ENCODE measurements at places on chromosomes 6 and 20.

- no peak for DNase-seq
Observed at GRCh38 chr6:75215291-75215690, 9.4 kb upstream of the COL12A1 start.

GRCh38 chr6:13419422-13420195 lies 67.8 kb downstream of the GFOD1 start:
- DNase-seq = no peak

- DNase-seq = no peak
Observed at GRCh38 chr20:36872852-36873251, 3.1 kb upstream of the TLDC2 start.

- no peak for DNase-seq
Observed at GRCh38 chr20:64216036-64216435, 39.5 kb upstream of the PCMTD2 start.

GRCh38 chr20:20459726-20460125 lies 91.8 kb downstream of the INSM1 start:
- DNase-seq = no peak

DNA sequence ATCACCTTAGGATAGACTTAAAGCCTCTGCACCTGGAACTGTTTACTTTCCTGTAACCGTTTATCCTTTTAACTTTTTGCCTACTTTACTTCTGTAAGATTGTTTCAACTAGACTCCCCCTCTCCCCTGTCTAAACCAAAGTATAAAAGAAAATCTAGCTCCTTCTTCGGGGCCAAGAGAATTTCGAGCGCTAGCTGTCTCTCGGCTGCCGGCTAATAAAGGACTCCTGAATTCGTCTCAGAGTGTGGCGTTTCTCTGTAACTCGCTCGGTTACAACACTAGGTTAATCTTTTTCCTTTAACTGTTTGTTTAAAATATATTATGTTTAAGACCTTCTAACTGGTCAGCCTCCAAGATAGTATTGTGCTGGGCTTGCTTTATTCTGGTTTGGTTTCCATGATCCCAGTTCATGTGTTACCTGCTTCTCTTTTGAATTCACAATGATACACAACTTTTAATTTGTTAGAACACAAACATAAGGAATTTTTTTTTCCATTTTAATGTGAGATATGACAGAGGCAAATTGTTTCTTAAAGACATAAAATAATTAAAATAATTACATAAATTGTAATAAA lies 8.7 kb upstream of the NQO2 start:
- DNase-seq = no peak

GRCh38 chr20:4047614-4048013 lies 32.3 kb upstream of the RNF24 start:
- no peak for DNase-seq

- DNase-seq = no peak
Observed at GRCh38 chr6:16049168-16049567, 79.7 kb upstream of the MYLIP start.

DNA sequence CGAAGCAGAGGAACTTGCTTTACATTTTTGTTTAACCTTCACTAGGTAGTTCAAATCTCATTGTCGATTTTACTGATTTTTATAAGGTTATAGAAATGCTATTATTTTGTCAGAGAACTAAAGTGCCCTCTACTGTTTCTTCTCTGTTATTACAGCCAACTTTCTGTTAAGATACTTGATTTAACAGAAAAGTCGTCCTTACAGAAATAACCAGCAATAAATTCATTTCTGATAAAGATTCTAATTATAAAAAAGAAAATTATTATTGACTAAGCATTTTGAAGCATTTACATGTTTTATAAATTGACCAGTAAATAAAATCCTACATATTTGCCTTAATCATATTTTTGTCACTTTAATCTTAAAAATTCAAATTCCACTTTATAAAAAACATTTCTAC lies 60.8 kb downstream of the OGFRL1 start:
- DNase-seq = no peak

DNA sequence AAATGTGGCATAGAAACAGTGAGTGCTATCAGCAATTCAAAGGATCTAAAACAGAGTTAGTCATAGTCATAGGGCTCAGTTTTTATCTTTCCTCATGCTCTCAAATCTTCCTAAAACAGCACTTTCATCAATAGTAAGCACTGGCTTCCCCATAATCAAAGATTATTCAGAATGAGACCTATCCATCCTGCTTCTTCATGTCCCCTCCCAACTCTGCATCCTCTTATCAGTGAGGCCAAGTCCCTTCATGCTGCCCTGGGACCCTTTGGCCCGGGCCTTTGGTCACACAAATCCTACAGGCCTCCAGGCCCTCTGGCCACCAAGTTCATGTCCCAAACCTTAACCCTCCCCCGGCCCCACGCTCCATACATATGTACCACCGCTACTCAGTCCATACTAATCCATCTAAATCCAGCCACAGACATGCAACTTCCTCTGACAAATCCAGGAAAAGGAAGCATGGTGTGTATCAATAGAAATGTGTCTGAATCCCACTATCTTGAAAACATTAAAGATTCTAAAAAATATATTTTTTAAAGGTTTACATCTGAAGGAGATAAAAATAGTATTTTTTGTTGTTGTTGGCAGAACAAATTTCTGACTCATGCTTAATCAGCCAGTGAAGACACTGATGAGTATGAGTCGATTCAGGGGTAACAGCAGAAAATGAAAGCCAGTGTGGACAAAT lies 143.5 kb downstream of the PDE7B start:
- no peak for DNase-seq

- no peak for DNase-seq
Observed at GRCh38 chr6:139977887-139978332, 603.5 kb upstream of the CITED2 start.

DNA sequence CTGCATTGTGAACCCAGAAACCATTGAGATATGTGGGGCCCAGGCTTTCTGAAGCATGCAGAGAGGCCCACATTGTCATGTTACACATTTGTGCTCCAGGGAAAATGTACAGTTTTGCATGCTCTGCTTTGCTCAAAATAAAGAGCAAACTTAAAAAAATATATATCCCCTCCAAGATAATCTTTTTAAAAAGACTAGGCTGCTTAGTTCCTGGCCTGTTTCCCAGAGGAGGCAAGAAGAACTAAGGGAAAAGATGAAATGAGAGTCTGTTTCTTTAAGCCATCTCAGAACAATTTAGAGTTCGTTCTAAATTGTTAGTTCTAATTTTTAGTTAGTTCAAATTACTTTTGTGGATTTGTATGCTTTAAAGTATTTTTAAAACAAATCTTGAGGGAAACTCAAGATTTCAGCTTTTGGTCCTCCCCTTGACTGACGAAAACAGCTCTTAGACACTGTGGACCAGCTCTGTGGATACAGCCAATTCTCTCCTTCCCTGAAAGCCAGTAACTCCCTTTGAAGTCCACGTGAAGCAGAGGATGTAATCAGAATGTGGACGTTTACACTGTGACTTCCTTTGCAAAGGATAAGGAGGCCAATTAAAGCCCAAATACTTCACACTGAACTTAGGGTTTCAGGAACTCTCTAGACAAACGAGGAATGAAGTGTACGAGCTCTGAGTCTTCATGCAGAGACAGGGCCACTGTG lies 84.7 kb downstream of the CD164 start:
- DNase-seq = no peak

GRCh38 chr6:83371423-83371822 lies 59.4 kb downstream of the ME1 start:
- DNase-seq = no peak

DNA sequence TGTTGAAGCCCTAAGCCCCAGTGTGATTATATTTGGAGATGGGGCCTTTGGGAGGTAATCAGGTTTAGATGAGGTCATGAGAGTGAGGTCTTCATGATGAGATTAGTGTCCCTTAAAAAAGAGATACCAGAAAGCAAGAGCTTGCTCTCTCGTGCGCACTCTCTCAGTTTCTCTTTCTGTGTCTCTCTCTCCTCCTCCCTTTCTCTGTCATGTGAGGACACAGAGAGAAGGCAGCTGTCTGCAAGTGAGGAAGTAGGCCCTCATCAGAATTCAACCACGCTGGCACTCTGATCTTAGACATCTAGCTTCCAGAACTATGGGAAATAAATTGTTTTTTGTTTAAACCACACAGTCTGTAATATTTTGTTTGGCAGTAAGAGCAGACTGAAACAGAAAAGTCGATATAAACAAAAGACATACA lies 180.5 kb downstream of the IBTK start:
- no peak for DNase-seq

All from progenitor cell of endocrine pancreas (in vitro differentiated cells).